Stimulated activated CD4-positive, alpha-beta T cell treated with anti-CD3 and anti-CD28 coated beads, Interleukin-4, amount 100 ng/mL, for 1 hour (primary cell): ENCODE measurements at places on chromosomes 5 and 9.

- DNase-seq: no peak
These were observed 50.8 kb downstream of the GPR21 start for GRCh38 chr9:123084256-123084655.

- peak; percentile 30 for DNase-seq
These were observed at the start of gene TENT4A for GRCh38 chr5:6713274-6714225. Gene TENT4A (plus strand): TSS chr5:6713432. CDS start chr5:6713984, 552 bp downstream.

DNA sequence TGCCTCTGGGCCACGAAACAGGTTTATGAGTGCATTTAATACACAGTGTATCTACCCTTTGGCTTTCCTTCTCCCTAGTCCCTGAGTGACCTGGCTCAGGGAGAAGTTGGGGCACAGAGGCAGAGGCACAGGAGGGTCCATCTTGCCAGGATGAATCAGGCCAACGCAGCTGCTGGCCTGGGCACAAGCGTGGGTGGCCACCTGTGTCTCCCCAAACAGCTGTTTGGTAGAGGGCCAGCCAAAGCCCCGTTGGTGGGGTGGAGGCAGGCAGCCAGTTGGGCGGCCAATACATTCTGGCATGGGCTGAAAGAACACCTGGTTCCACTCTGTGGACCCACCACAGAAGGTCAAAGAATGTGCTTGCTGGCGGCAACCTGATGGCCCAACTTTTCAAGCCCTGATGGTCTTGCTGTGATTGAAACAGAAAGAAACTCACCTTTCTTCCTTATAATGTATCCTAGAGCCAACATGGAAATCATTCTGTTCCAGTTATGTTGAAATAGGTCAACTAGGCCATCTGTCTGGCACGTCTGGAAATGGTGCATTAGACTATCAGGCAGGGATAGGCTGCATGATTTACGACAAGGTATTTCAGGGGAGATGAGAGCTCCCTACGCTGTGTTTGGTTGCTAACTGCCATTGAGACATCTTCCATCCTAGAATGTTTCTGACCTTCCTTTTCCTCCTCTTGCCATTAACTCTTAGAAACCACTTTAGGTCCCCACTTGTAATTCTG is 337.4 kb downstream of the ADAMTS6 start:
- no peak for DNase-seq

DNA sequence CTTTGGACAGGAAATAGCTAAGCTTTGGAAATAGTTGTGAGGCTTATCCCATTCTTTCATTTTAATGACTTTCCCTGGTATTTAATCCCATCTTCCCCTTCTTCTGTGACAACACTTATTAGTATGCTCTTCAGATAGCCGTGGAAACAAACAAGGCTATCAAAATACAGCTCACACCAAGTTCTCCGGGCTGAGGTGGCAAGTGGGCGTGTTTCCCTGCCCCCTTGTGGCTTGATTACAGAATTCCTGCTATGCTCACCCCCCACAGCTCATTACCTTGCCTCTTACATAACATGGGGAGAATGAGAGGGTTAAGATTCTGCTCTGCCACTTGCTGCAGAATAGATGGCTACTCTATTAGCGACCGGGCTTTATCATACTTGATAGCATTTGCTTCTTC is 437.1 kb upstream of the TLE4 start:
- DNase-seq: no peak

DNA sequence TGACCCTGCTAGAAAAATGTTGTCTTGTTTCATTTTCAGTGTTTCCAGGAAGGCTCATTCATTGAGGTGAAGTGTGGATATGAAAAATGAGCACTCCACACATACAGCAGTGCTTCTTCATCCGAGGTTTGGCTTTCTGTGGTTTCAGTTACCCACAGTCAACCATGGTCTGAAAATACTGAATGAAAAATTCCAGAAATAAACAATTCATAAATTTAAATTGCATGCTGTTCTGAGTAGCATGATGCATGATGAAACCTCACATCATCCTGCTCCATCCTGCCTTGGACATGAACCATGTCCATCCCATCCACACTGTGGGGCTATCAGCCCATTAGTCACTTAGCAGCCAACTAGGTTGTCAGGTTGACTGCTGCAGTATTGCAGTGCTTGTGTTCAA is 10.4 kb upstream of the SLC45A2 start:
- no peak for DNase-seq

DNA sequence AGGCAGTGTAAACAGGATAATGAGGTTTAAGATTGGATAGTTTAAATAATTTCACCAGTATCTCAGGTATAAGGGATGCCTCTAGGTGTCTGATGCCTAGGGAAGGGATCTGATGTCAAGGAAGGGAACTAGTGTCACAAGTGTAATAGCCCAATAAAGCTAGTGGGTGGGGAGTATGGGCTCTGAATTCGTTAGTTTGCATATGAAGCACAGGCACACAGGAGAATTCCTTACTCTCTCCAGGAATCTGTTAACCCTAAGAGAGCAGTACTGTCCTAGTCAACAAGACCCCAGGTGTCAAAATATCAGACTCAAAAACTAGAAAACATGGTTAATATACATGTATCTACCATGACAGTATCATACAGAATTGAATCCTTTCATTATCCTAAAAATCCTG is 352.5 kb upstream of the CYLC2 start:
- no peak for DNase-seq

- no peak for DNase-seq
These were observed 148.7 kb upstream of the COL5A1 start for GRCh38 chr9:134492721-134493460.

GRCh38 chr5:128304088-128304487 is 220.5 kb downstream of the SLC12A2 start:
- no peak for DNase-seq

- DNase-seq: no peak
These were observed 163.6 kb upstream of the CDH6 start for GRCh38 chr5:31029925-31030324.

GRCh38 chr5:68382640-68383039 is 167.1 kb downstream of the PIK3R1 start:
- DNase-seq: no peak

DNA sequence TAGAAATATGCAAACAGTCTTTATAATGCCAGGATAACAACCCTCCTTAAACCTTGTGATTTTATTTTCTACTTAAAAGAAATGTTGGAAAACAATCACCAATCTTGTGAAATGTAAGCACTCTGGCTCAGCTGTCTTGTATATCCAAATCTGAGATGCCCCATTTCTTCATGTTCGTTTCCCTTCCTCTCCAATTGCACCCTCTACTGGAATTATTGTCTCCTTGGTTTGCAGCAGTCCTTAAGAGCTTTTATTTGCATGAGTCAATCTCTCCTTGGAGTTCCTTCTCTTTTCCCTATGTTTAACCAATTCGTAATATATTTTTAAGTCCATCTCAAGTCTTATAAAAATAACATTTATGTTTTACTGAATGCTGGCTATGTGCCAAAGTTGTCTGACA is 362.0 kb upstream of the CDH10 start:
- DNase-seq: no peak

DNA sequence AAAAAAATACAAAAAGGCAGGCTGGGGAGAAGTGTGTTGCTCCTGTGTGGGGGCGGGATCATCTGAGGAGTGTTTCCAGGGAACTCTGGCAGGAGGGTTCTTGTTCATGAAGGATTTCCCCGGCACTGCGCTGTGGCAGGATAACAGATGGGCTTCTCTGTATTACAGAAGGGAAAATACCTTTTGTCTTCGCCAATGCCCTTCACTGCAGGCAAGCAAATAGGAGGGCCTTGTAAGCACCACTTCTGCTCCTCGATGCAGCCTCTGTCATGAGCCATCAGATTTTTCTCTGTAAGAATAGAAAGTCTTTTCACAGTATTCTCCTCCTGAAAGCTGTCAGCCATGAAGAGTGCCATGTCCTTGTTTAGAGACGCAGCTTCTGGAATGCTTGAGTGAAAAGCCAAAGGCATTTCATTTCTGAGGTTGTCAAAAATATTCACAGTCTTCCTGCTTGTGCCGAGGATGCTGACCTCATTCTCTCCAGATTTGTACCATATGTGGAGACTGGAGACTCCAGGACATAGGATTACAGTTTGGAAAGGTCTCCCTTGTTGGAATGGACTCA is 294.0 kb downstream of the YTHDC2 start:
- no peak for DNase-seq

DNA sequence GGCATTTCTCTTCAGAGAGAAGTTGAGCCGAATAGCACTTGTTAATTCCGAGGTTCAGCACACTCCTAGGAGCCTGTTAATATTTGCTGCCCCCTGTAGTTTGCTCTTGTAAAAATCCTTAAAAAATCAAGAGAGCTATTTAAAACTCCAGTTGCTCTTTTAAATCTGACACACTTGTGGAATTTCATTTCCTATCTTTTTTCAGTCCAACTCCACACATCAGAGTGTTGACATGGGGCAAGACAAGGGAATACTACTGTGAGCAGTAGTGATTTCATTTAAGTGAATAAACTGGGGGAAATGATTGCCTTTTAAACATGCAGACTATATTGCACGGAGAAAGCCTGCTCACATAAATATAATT is 1096.3 kb upstream of the DMAC1 start:
- DNase-seq: no peak

- DNase-seq: no peak
These were observed 80.6 kb downstream of the FBXO4 start for GRCh38 chr5:42005561-42006153.

- DNase-seq: no peak
These were observed 25.8 kb downstream of the CDC25C start for GRCh38 chr5:138305797-138306196.

DNA sequence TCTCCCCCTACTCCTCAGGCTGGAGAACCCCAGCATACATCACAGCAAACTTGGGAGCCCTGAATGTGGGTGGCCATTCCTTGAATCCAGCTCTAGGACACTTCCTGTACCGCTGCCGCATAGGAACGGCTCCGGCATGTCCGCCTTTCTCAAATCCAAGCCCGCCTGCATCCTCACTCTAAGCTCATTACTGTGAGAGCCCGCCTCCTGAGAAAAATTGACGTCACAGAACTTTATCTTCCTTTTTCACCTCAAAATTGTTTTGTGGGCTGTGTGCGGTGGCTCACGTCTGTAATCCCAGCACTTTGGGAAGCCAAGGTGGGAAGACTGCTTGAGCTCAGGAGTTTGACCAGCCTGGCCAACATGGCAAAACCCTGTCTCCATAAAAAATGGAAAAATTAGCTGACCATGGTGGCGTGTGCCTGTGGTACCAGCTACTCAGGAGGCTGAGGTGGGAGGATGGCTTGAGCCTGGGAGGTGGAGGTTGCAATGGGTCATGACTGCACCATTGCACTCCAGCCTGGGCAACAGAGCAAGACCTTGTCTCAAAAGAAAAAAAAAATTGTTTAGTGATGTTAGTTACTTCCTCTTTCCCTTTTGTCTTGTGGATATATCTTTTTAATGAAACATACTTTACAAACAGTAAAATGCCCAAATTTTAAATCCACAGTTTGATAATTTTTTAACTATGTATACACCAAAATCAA is 22.8 kb downstream of the RNF44 start:
- DNase-seq: no peak

DNA sequence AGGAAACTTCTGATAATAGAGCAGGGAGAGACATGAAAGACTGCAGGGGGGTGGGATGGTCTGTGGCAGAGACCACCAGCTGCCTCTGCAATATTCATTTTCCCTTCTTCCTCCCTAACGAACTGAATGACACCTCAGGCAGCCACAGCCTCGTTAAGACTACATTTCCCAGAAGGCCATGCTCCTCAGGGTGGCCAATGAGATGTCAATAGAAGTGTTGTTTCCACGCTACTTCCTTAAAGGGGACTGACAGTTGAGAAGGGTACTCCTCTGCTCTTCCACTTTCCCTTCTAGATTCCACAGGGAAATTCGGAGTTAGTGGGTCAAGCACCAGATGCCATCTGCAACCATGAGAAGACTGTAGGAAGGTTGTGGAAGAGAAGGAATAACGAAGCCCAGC is 52.0 kb upstream of the DAPK1 start:
- DNase-seq: no peak

- no peak for DNase-seq
These were observed 483.1 kb downstream of the BNC2 start for GRCh38 chr9:16387382-16387781.

GRCh38 chr9:126621919-126622735 is 8.4 kb downstream of the LMX1B start:
- no peak for DNase-seq

DNA sequence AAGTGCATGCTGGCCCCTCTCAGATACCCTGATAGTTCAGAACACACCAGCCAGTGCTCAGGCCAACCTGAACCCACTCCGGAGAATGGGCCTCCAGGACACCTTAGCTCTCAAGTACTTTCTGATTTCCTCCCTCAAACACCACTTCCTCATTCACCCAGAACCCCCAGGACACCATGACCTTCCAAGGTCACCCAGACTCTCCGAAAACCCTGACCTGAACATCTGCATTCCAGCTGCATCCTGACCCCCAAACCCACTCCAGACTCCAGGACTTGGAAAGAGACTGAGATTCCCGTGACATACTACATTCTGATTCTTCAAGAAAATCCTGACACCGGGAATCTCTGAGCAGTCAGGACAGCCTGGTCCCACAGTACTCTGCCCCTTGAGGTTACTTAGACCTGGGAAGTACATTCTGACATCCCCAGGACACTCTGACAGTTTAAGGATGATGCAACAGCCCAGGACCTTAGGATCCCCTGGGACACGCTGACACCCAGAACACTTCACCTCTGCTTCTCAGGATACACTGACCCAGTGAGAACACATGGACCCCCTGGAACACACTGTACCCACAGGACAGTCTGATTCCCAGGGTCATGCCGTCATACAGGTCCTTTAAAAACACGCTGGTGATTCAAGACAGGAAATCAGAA is 747 bp upstream of the PROP1 start:
- DNase-seq: no peak

GRCh38 chr9:89323390-89323789 is 5.1 kb downstream of the SECISBP2 start:
- DNase-seq: no peak

- DNase-seq: no peak
These were observed 338.6 kb upstream of the TNC start for GRCh38 chr9:115456515-115456914.

GRCh38 chr9:135126451-135127187 is 39.2 kb downstream of the OLFM1 start:
- DNase-seq: no peak

- no peak for DNase-seq
These were observed 52.9 kb downstream of the PPARGC1B start for GRCh38 chr5:149782895-149783586.

DNA sequence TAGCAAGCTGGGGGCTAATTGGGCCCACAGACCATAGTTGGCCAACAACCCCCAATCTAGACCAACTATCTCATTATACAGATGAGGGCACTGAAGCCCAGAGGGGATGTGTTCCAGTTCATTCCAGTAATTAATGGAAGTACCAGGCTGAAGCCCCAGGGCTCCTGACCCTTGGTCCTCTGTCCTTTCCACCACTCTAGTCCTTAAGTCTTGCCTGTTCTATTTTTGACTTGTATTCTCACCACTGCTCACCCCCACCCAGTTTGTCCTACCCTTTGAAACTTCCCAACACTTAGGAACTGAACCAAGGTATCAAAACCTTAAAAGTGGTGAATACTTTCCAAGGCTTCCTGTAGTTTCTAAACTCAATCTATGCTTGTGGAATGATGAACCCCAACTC is 407.4 kb downstream of the ENC1 start:
- no peak for DNase-seq
